ENCODE measurements at places on chromosomes 3 and 15.

GRCh38 chr3:59482684-59483083, 432.9 kb upstream of the CFAP20DC start:
- H3K27ac ChIP-seq = no peak overlapping the region
- no peaks in the 10 kb centered on the region for H3K36me3 ChIP-seq
- H3K4me1 ChIP-seq = peaks cover 6% of the 10 kb centered on the region
- ATAC-seq = no peak
- H3K4me3 ChIP-seq = no peak overlapping the region
- H3K27me3 ChIP-seq = no peaks in the 10 kb centered on the region

GRCh38 chr3:99683465-99683864, 45.1 kb downstream of the COL8A1 start:
- no peaks in the 10 kb centered on the region for H3K4me1 ChIP-seq
- ATAC-seq = no peak
- no peaks in the 10 kb centered on the region for H3K36me3 ChIP-seq
- H3K27ac ChIP-seq = no peak overlapping the region

GRCh38 chr15:72923289-72923688, 129.0 kb upstream of the NEO1 start:
- no peaks in the 10 kb centered on the region for H3K36me3 ChIP-seq
- H3K27me3 ChIP-seq = no peaks in the 10 kb centered on the region
- no peak for ATAC-seq
- H3K4me1 ChIP-seq = no peaks in the 10 kb centered on the region
- H3K27ac ChIP-seq = no peak overlapping the region
- H3K4me3 ChIP-seq = no peak overlapping the region

DNA sequence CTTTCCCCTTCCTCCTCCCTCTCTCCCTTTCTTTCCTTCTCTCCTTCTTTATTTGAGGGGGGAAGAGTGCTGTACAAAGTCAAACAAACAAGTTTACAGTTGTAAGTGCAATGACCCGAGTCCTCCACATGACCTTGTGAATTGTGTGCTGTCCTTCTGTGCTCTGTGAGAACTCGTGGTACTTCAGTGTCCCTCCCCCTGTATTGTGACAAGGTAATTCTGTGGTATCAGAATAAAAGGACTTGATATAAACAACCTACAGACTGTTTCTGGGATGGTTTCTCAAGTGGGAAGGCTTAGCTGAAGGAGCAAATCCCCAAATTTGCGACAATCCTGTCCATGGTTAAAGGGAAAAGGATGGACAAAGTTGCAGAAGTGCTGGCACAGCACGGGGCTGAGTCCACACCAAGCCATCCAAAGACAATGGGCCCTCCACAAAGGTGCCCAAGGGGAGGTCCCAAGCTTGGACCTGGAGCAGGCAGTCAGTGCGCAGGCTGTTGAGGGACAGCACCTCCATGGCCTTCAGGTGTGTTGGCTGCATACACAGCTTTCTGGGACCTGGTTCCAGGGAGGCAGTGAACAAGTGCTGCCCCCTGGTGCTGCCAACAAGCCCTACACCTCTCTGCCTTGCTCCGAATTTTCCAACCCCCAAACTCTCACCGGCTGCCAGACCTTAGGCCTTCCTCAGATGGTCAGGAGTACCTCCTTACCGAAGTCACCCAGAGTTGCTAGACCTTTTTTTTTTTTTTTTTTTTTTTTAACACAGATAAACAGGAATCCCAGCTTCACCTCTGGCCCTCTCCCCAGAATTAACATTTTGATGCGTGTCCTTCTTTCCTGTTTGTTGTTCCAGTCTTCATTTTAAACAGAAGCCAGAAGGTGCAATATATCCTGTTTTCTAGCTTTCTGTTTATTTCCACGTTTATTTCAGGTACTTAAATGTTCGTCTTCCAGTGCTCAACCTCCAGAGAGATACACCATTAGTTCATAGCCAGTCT, 2.6 kb upstream of the APEH start:
- H3K4me3 ChIP-seq = peak overlapping the region; percentile 22
- peaks cover 13% of the 10 kb centered on the region for H3K36me3 ChIP-seq
- peak overlapping the region; percentile 61 for H3K27ac ChIP-seq
- H3K4me1 ChIP-seq = peaks cover 11% of the 10 kb centered on the region

DNA sequence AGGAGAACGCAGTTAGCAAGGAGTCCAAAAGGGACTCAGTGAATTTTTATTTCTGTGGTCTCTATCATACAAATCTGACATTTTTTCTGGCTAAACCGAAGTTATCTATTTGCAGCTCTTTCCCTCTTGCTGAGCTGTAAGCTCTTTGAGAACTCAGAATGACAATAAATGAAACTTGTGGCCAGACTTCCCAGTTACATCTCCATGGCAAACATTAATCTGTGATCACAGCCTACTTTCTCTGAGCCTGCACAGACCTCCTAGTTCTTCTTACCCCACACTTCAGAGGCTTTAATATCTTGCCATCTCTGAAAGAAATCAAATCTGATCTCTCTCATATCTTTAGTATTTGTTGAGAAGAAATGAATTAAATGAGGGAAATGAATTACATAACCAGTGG, 58.0 kb downstream of the PLD1 start:
- no peaks in the 10 kb centered on the region for H3K4me1 ChIP-seq
- ATAC-seq = no peak
- H3K27ac ChIP-seq = no peak overlapping the region
- H3K27me3 ChIP-seq = no peaks in the 10 kb centered on the region
- no peak overlapping the region for H3K4me3 ChIP-seq

GRCh38 chr3:45487508-45487907, 99.1 kb downstream of the LARS2 start:
- no peaks in the 10 kb centered on the region for H3K27me3 ChIP-seq
- H3K27ac ChIP-seq = no peak overlapping the region
- H3K4me1 ChIP-seq = no peaks in the 10 kb centered on the region

GRCh38 chr3:126847061-126847460, 135.9 kb upstream of the PLXNA1 start:
- H3K27ac ChIP-seq = no peak overlapping the region
- no peaks in the 10 kb centered on the region for H3K27me3 ChIP-seq
- H3K36me3 ChIP-seq = no peaks in the 10 kb centered on the region
- ATAC-seq = no peak
- H3K4me1 ChIP-seq = peaks cover 8% of the 10 kb centered on the region

- peaks cover 6% of the 10 kb centered on the region for H3K27me3 ChIP-seq
- ATAC-seq = no peak
- no peaks in the 10 kb centered on the region for H3K4me1 ChIP-seq
- no peak overlapping the region for H3K27ac ChIP-seq
Measured at GRCh38 chr3:62153231-62153630, 220.1 kb downstream of the FEZF2 start.

- no peak for ATAC-seq
- H3K36me3 ChIP-seq = peaks cover 51% of the 10 kb centered on the region
- no peak overlapping the region for H3K4me3 ChIP-seq
- H3K4me1 ChIP-seq = peaks cover 3% of the 10 kb centered on the region
- H3K27ac ChIP-seq = peak overlapping the region; percentile 13
Measured at GRCh38 chr15:85749261-85750151, 45.2 kb downstream of the KLHL25 start.

GRCh38 chr15:62569460-62570404, 404.6 kb upstream of the C2CD4B start:
- no peak for ATAC-seq
- H3K27ac ChIP-seq = no peak overlapping the region
- no peaks in the 10 kb centered on the region for H3K4me1 ChIP-seq
- H3K4me3 ChIP-seq = no peak overlapping the region
